ENCODE measurements at places on chromosomes 7 and 10.

GRCh38 chr7:28745351-28745750, 212.8 kb downstream of the TRIL start:
- no peak for DNase-seq

GRCh38 chr7:28406192-28406591, 6.1 kb upstream of the CREB5 start:
- no peak for DNase-seq

- DNase-seq = no peak
Observed at GRCh38 chr10:128070161-128070560, 56.1 kb downstream of the MKI67 start.

GRCh38 chr10:107915215-107915610, 750.7 kb upstream of the SORCS1 start:
- DNase-seq = peak; percentile 0

GRCh38 chr10:124864421-124865193, 63.0 kb downstream of the ABRAXAS2 start:
- DNase-seq = no peak

- DNase-seq = no peak
Observed at GRCh38 chr10:88315755-88316154, 267.4 kb downstream of the RNLS start.

DNA sequence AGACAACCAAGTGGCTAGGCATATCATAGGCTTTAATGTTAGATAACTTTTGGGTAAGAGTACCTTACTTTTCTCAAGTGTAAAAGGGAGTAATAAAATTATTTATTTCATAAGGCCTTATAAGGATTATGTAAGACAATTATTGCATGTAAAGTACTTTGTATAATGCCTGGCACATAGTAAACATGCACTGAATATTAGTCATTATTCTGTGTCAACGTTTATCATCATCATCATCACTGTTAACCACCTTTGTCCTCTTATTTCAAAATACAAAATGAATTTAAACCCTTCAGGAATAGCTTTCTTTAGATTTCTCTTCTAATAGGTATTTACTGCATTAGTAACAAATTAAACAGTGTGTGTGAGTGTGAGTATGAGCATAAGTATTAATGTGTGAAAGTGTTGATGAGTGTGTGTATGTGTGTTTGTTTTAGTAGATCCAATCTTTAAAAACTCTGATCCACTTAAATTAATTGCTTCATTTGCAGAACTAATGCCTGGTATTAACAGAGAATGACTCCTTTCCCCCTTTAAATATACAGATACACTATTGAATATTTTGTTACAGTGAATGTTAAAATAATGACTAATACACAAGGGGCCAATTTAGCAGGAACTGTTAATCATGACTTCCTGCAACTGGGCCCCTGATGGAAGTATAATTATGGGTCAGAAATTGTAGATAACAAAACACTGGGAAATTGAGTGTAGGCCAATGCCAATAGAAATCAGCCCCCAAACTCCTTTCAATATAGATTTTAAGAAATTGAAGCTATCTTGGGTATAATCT, 213.3 kb upstream of the FZD8 start:
- DNase-seq = no peak

DNA sequence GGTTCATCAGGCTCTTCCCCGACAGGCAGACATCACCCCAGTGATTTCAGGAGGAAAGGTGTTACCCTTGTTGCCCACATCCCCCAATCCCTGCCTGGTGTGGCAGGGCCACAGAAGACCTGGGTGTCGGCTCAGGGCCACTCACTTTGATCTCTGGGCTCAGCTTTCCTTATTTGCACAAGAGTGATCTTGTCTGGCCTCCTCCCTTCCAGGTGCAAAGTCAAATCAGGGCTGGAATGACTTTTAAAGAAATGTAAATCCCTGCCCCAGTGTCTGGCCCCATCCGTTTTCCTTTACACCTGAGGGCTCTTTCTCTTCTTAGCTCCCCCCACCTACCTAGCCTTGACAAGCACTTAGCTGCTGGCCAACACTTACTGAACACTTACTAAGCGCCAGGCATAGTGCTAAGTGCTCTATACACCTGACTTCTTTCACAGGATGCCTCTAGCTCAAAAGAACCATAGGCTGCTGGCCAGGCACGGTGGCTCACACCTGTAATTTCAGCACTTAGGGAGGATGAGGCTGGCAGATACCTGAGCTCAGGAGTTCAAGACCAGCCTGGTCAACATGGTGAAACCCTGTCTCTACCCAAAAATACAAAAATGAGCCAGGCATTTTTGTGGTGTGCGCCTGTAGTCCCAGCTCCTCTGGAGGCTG, 979 bp upstream of the NODAL start:
- no peak for DNase-seq

GRCh38 chr10:49783645-49784044, 21.5 kb upstream of the OGDHL start:
- no peak for DNase-seq

GRCh38 chr7:40301486-40302068, 166.8 kb downstream of the SUGCT start:
- DNase-seq = peak; percentile 43

DNA sequence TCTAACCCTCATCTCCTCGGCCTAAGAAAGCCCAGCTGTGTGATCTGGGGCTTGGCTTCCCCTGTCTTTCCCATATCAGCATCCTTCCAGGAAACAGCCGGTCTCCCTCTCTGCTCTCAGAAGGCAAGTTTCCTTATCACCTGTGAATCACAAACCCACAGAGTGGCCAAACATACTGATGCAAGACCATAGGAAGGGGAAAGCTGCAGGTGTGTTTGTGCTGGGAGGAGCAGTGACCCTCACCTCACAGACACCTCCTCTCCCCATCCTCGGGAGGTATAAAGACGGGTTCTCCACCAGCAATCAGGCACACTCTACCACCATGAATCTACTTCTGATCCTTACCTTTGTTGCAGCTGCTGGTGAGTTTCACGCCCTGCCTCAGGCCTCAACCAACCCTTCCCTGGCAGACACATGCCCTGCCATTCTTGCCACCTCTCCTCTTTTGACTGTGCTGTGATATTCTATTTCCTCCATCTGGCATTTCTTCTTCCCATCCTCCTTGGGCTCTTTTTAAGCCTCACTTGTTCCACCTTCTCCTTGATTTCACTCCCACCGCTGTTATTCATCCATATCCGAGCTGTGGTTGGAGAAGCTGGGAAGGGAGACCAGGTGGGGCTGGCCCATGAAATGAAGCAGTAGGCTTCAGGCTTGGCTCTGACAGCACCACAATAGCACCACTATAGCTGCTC, at the start of gene PRSS2:
TSS of gene PRSS2 (plus strand) at position 310 of the 692 bp plus-strand sequence. CDS start at position 323, 13 bp downstream.
- no peak for DNase-seq

- DNase-seq = no peak
Observed at GRCh38 chr7:84617265-84618030, 422.9 kb upstream of the SEMA3A start.

GRCh38 chr7:28125431-28126409, 54.9 kb downstream of the JAZF1 start:
- DNase-seq = peak; percentile 74

GRCh38 chr7:33041631-33042428, 20.7 kb downstream of the NT5C3A start:
- no peak for DNase-seq

All from fibroblast of the aortic adventitia (primary cell).